ENCODE measurements at places on chromosomes 2 and 18.

GRCh38 chr2:237191714-237192081 lies 106.0 kb downstream of the COPS8 start:
- DNase-seq: no peak

DNA sequence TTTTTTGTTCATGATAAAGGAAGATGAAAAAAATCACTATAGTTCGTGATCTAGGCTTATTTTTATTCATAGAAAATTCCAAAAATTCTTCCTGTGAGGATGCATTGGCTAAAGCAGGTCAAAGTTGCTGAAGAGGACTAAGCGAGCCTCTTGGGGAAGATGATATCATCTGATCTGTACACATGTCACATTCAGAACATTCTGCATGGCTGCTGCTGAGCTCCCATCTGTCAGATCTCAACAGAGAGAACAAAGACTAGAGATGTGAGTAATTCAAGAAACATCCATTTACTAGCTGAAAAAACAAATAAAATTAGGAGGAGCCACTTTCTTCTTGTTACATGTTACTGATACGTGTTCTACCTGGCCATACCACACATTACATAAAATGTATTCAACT lies 518.6 kb upstream of the FSIP2 start:
- DNase-seq: no peak

- DNase-seq: no peak
Measured at GRCh38 chr2:51263951-51264350, 232.0 kb upstream of the NRXN1 start.

DNA sequence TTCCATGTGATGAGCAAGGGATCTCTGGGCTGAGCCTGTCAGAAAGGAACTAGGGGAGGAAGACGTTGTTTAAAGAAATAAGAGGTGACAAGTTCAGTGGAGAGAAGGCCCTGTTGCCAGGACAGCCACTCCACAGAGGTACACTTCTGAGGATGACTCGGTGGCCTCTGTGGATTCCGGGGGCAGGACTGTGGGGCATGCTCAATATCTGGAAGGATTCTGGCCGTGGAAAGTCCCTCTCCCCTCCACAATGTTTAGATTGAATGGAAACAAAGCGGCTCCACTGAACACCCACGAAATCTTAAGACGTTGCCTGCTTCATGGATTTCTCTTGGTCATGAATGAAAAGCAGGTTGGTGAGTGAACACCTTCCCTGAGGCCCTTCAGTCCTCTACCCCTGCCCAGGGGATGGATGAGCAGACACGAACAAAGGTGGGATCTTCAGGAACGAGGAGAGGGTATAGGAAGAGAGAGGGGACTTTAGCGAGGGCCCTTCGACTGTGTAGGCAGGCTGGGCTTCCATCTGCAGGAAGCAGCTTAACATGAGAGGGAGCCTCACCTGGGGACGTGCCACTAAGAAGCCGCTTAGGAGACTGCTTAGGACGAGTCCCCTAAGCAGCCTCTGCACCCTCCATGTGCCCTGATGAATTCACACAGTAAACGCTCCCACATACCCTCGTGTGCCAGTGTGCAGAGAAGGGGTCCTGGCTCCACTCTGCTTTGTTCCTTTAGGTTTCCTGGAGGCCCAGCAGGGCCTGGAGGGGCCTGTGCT lies 1.9 kb downstream of the NTSR2 start:
- no peak for DNase-seq

DNA sequence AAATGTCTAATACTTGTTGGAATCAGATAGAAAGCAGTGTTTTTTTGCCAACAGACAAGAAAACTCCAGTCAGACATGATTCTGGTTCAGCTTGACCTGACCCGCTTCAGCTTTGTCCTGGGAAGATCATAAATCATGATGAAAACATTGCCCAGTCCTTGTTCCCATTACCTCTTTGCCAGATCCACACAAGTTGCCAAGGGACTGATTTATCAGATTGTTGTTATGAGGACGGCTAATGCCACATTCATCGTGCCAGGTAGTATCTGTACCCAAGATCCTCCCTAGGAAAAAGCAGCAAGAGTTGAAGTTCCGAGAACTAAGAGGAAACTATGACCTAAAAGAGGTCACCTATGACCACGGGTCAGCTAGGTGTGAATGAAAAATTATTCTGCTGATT lies 39.0 kb downstream of the SLC40A1 start:
- no peak for DNase-seq

DNA sequence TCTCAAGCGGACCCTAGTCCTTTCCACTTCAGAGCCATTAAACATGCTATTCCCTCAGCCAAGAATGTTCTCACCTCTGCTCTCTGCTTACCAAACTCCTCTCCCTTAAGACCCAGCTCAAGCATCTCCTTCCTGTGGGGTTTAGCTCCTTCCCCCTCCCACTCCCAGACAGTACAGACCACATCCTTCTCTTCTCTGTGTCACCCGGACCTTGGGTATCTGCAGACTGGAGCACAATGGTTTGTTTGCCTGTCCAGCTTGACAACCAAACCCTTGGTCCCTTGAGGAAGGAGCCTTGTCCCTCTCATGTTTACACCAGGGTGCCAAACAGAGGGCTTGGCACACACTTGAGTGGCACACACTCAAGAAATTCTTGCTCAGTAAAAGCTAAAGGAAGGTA lies 4.1 kb upstream of the CD8A start:
- no peak for DNase-seq
